RPMI8226 (cell line): ENCODE measurements at places on chromosomes 7 and 10.
A peak's percentile ranks its signal among the peaks of the same experiment; 100 is the strongest.

DNA sequence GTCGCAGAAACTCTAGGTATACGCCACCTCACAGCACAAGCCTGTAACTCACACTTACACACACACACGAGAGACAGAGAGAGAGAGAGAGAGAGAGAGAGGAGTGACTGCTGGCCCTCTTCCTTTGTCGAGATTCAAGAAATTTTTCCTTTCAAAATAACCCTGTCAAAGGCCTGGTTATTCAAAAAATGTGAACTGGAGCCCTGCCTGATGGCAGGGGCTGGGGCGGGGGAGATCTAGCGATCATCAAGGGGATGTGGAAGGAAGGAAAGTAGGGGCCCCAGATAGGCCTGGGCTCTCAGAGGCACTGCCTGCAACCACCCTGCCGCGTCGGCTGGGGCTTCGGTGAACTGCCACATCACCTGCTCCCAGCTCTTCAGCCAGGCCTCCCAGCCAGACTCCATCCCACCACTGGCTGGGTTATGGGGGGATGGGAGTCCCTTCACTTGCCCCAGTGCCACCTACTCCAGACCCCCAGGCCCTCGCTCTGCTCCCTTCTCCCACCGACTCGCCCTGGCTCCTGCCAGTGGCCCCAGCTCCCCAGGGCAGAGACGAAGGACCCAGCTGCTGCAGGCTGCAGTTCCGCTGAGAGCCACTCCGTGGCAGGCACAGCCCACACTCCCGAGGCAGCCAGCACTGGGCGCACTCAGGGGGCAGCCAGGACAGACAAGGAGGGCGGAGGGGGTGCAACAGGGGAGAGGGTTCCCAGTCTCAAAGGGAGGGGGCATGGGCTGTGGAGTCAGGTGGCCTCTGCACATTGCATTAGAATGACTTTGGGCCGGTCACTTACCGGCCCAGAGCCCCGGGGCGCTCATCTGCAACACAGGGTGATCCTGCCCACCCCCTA, 15.3 kb downstream of the KCNH2 start:
- peak; percentile 73 for DNase-seq

- no peak for DNase-seq
These were observed 64.1 kb downstream of the MICU1 start for GRCh38 chr10:72561745-72562166.

- DNase-seq, result no peak
These were observed 30.4 kb upstream of the RET start for GRCh38 chr10:43046288-43046991.

DNA sequence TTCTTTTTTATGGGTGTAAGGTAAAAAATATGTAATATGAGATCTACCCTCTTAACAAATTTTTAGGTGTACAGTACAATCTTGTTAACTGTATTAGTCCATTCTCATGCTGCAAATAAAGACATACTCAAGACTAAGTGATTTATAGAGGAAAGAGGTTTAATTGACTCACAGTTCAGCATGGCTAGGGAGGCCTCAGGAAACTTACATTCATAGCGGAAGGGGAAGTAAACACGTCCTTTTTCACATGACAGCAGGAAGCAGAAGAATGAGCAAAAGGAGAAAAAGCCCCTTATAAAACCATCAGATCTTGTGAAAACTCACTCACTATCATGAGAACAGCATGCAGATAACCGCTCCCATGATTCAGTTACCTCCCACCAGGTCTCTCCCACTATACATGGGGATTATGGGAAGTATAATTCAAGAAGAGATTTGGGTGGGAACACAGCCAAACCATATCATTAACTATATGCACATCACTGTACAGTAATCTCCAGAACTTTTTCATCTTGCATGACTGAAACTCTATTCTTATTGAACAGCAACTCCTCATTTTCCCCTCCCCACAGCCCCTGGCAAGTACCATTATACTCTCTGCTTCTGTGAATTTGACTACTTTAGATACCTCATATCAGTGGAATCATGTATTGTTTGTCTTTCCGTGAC, 127.4 kb downstream of the WNT2 start:
- no peak for DNase-seq

- no peak for DNase-seq
These were observed 72.6 kb downstream of the FOXP2 start for GRCh38 chr7:114487174-114487573.

- DNase-seq, result no peak
These were observed 182.4 kb downstream of the CCDC3 start for GRCh38 chr10:12819071-12819470.

GRCh38 chr7:23662124-23662983, 17.6 kb upstream of the FAM221A start:
- DNase-seq, result no peak

DNA sequence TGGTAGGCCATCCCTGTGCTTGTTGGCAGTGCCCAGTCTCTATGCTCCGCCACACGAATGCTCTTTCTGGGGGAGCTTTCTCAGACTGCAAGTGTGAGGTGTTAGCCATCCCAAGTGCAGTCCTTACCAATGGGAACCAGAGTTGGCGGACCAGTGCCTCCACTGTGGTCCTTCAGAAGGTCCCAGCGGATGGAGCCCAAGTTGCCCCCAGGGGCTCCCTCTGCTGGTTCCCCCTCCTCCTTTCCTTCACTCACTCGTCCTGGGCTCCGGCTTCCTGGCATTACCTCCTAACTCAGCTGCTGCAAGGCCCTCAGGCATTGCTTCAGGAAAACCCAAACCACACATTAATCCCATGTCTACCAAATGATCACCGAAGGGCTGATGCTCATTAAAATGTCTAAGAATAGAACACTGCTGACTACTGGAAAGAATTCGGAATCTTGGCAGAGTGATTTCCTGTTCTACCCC, 139.8 kb downstream of the CUBN start:
- no peak for DNase-seq

GRCh38 chr7:129824291-129825208, 128.2 kb downstream of the UBE2H start:
- peak; percentile 91 for DNase-seq

GRCh38 chr10:30037620-30038336, 21.6 kb downstream of the JCAD start:
- DNase-seq, result no peak

- no peak for DNase-seq
These were observed 66.9 kb upstream of the FHIP2A start for GRCh38 chr10:114754445-114755320.

DNA sequence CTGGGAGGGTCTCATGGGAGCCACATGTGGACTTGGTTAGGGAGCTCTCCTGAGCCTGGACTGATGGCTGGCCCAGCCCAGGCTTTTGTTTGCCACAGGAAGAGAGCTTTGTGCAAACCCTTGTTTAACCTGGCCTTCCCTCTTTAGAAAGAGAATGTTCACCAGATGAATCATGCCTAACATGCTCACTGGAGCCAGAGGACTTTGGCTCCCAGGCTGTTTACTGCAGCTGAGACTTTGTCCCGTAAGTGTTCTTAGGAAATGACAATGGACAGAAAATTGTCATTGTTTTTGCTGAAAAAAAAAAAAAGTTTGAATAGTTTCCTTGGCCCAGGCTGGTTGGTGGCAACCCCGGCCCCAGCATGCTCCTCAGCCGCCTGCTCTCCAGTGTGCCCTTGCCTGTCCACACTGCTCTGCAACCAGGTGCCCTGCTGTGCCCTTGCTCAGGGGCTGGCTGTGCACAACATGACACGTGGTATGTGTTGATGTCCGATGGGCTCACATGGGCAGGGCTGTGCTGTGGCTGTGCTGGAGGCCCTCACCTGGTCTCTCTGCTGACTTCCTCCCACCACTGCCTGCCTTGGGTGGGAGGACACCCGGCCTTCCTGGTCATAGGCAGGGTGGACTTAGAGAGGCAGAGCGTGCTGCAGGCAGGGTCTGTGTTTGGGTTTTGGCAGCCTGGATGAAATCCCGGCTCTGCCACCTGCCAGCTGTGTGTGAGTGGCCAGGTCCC, 215.3 kb upstream of the ZNF32 start:
- DNase-seq, result no peak

DNA sequence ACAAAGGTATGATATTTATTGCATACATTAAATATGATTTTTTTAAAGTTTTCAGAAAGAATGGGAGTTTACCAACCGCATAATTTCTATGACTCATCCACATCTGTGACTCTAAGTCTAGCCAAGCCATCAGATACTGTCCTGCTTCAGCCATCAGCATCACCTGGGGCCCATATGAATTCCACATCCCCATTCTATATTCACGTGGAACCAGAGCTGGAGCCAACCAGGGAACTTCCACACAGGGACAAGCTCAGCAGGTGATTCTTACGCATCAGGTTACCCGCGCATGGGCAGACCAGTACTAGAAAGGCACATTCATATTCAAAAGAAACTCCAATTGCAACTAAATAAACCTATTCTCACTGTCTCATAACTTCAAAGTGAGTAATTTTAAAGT, 817.7 kb upstream of the IGFBP3 start:
- DNase-seq, result no peak

DNA sequence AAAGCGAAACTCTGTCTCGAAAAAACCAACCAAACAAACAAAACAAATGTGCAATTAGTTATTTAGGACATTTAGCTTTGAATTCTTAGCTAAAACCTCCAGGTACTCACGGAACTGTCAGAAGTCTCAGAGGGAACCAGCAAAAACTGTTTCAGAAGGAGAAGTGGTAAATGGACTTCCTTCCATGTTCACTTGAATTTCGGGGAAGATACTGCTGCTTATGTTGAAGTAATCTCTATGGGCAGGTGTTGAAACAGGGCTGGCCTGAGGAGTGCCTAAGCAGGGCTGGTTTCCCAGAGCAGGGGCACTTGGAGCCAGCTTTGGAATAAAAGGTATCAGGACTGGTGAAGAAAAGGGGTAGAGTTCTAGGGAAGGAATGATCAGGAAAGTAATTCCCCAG, 2.4 kb upstream of the EXOC6 start:
- DNase-seq, result no peak

- no peak for DNase-seq
These were observed 145.6 kb upstream of the SEMA3C start for GRCh38 chr7:81064426-81064825.

GRCh38 chr7:84844771-84845170, 342.1 kb downstream of the SEMA3D start:
- no peak for DNase-seq

- DNase-seq, result no peak
These were observed 495.9 kb upstream of the POT1 start for GRCh38 chr7:125425506-125425905.

DNA sequence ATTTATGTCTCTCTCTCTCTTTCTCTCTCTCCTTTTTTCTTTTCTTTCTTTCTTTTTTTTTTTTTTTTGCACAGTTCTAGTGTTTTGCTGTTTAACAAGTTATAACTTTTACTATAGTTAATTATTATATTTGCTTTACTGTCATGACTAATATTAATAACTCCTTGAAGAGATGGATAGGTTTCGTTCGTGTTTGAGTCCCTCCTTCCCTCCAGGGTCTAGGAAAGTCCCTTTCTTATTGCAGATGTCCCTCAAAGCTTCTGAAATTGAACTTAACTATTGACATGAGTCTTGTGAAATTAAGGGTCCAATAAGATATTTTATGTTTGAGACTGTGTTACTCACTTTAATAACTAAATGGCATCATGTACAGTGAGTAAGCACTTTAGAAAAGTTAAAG, 131.4 kb downstream of the PLXDC2 start:
- no peak for DNase-seq

GRCh38 chr7:4042402-4043045, 639.6 kb upstream of the FOXK1 start:
- DNase-seq, result no peak

DNA sequence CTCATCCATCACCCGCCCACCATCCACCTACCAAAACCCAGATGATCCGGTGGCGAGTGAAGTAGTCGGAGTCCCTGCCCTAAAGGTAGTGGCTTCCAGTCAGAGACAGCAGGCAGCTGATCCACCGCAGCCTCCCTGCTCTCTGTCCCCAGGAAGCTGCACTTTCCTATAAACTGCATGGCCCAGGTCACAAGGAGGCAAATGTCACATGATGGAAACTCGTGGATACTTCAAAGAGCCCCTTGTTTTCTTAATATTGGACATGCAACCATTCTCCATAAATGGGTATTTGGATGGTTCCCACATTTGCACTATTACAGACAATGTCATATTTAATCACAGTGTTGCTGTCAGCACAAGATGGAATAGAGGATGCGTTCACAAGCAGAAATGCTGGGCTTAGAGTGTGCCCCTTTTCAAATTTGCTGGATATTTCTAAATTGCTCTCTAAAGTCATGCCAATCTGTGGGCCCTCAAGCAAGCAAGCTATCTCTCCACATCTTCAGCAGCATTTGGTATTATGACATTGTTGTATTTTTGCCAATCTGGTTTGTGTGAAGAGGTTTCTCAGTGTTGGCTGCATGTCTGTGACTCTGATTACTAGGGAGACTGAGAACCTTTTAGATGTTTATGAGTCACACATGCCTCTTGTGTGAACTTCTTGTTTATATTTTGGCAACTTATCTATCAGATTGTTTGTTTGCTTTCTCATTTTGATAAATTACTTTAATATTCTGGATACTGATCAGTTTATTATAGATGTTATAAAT, 822.0 kb downstream of the TNS3 start:
- no peak for DNase-seq

DNA sequence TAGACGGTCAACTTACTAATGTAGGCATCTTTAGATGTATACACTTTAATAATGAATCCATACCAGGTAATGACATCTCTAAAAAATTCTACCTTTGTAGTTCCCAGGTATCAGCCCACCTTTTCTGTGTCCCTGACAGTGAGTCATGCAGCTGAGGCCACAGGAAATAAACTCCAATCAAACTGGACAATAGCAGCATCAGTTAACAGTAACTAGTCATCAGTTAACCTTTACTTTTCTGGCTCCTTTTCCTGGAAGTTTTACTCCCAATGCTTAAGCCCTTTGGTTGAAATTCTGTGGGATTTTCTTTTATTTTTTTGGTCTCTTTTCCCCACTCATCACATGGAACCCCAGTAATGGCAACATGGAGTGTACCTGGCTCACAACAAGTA, 617.6 kb downstream of the SORCS3 start:
- DNase-seq, result no peak

DNA sequence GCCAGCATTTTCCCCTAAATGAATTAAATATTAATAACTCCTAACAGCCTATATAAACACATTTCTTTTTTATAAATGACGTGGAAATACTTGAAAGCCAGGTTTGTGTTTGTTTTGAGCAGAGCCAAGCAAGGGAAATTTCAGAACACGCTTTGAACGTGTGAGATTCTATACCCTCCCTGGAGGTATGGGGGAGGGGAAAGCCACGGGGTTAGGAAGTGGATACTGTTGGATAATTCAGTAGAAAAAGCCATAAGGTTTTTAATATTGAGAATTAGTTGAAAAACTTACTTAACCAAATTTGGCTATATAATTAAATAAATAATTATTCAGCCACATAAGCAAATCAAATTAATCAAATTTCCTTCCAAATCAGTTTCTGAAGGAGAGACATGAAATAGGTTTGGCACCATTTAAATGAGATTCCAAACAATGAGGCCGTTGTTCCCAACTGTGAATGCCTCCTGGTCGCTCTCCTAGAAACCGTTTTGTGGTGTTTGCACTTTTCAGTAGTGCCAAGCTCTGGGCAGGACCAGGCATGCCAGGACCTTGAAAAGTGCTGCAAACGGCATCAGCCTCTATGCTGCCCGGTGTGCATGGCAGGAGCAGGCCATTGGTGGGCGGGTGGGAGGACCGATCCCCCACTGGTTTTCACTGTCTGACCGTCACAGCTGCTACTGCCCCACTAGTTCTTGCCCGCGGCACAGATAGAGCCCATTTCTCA, 88.1 kb downstream of the SEPTIN14 start:
- no peak for DNase-seq
